Stimulated activated CD8-positive, alpha-beta memory T cell treated with anti-CD3 and anti-CD28 coated beads, Interleukin-15, amount 100 ng/mL, for 48 hours (primary cell): ENCODE measurements at places on chromosomes 1 and 21.
A peak's percentile ranks its signal among the peaks of the same experiment; 100 is the strongest.

DNA sequence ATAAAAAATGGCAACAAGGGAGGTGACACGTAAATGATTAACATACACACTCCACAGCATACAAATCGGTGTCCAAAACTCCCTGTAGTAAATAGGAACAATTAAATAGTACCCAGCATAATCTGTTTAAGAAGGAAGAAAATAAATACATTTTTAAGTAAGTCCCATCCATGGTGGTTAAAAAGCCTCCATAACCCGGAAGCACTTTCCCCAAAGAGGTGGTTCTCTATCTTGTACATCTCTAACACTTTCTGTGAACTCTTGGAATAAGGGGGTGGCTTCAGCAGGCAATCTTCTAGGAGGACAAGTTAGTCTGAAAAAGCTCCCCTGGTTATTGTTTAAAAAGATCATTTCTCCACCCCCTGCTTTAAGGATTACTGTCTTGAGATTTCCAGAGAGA, 76.9 kb downstream of the PTPN14 start:
- DNase-seq = no peak

DNA sequence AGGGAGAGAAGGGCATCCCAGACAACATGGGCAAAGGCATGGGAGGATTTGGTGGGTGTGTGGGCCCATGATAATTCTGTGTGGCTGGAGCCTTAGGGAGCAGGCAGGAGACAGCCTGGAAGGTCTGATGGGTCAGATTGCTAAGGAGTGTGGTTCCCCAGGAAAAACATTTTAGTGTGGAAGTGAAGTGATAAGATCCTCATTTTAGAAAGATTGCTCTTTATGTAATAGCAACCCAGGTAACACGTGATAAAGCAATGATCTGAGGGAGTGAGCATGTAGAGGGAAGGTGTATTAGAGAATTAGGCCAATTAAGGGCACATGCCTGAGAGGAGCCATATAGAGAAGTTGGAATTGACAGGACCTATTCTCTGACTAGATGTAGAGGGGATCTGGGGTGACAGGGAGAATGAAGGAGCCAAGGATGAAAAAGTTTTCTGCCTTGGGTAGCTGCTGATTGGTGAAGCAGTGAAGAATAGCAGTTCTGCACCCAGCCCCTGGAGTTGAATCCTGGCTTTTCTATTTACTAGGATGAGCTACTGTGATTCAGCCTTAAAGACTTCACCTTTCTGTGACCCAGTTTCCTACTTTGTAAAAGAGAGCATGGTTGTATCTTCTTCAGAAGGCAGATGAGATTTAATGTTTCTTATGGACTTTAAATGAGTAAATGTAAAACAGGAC, 18.7 kb upstream of the SLAMF6 start:
- no peak for DNase-seq

- no peak for DNase-seq
These were observed 871 bp downstream of the TUFT1 start for GRCh38 chr1:151540982-151541377.

DNA sequence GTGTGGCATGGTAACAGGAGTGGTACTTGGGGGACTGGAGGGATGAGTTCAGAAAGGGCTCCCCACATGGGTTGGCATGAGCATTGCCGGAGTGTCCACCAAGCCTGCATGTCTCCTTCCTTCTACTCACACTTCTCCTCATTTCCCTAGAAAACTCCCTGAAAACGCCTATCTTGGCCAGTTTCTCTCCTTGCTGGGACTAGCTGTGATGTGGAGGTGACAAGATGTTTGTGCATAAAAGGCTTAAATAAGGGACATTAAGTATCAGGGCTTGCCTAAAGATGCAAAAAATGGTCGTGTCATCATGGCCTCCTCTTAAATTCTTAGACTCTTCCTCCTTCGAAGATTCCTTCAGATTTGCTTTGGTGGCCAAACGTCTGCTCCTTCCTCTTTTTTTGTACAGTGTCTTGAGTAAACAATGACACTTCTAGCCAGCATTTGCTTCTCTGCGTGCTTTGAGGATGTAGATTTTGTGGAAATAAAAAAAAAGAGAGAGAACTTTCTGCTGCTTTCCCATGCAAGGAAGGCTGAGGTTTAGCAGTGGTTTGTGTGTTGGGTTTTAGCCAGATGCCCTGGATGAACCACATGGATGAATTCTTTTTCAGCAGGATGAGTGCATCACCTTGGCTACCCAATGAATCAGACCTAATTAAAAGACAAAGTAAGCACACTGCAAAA, 239.1 kb upstream of the IRF2BP2 start:
- no peak for DNase-seq

GRCh38 chr21:45551316-45551715, 9.1 kb upstream of the SLC19A1 start:
- DNase-seq = no peak

DNA sequence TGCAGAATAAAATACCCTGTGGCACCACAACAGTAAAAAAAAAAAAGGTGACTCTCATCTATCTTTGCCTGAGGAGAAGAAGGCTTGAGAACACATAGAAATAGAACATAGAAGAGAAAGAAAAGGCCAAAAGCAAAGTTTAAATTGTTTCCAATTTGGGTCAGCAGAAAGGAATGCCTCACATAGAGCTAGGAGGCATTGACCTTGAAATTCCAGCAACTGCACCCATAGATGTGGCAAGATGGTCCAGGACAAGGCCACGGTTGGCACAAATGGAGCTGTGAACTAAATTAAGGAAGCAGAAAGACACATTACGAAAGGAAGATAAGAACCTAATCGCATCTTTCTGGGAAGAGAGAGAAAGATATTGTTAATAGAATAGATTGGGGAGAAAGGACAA, 588.3 kb downstream of the LMO4 start:
- no peak for DNase-seq

DNA sequence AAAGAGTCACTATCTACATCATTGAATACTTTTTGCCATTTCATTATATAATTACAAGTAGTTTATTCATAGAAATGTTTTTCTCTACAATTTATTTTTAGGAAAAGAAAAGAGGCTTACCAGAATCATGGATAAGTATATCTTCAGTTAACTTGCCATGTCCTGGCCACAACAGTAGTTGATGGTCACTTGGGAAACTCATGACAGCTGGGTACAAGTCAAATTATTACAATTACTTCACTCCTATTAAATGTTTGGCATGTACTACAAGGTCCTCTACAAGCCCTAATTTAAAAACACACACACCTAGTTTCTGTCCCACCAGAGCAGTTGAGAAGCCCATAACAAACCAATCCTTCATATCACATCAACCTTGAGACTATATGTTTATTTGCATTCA, 29.4 kb downstream of the PALMD start:
- DNase-seq = no peak

- no peak for DNase-seq
These were observed 172.6 kb downstream of the PLA2G4A start for GRCh38 chr1:187001198-187001889.

GRCh38 chr1:112504001-112504660, 4.6 kb upstream of the WNT2B start:
- no peak for DNase-seq

DNA sequence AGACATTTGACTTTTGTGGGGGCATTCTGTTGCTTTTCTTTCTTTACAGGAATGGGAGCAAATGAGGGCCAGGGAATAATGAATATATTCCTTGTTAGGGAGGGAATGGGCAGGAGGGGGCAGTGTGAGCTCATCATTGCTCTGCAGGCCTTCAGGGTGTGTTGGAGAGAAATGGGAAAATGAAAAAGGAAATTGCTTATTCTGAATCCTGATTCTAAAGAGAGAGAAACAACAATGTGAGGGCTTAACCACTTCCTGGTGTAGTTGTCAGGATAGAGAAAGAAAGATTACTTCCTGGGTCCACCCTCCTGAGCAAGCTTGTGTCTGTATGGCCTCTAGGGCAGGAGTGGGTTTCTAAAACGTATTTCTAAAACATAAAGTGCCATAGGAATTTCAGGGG, 28.3 kb downstream of the VANGL2 start:
- no peak for DNase-seq

DNA sequence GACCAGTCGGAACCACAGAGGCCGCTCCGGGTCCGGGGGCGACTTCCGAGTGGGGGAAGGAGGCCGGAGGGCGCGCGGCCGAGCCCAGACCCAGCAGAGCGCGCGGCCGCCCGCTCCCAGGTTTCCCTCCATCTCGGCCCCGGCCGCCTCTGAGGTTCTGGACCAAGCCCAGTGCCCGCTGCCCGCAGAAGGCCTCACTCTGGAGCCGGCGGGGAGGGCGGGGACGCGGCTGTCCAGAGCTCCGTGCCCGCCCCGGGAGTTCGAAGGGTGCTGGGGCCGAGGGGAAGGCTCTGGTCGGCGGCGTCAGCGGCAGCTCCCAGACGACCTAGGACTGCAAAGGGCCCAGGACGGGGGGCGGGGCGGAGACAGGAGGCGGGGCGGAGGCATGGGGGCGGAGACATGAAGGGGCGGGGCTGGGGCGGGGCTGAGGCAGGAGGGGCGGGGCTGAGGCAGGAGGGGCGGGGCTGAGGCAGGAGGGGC, 48.0 kb upstream of the SLC19A1 start:
- peak; percentile 53 for DNase-seq

GRCh38 chr1:226563666-226564065, 15.1 kb downstream of the STUM start:
- no peak for DNase-seq

DNA sequence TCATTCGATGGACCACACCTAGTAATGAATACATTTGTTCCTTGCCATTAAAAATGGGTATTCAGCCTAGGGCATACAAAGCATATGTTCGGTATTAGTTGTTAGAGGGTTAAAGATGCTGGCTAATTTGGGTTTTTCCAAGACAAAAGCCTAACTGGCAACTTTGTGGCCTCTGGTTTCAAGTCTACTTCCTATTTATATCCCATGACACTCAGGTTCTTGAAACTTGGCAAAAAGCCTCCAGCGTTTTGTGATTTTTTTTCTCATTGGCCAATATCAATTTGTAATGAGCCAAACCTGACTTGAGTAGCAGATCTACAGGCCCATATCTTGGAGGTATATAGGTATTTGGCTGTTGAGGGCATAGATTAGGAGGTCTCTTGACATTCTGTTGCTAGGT, 75.3 kb downstream of the C1orf21 start:
- no peak for DNase-seq

DNA sequence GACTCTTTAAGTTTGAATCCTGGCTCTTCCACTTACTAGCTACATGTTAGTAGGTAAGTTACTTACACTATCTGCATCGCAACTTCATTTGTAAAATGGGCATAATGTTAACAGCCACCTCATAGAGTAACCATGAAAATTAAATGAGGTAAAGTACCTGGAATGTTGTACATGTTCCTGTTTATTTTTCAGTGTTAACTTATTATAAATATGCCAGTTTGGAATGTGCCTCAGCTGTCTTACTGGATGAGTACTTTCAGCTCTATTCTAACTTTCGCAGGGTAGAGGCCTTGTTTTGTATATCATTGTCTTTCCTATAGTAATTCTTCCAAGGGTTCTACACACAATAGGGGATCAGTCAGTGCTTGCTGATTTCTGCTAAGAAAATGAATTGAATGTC, 167.4 kb downstream of the DUSP10 start:
- no peak for DNase-seq

- DNase-seq = no peak
These were observed 166.0 kb downstream of the EDEM3 start for GRCh38 chr1:184588701-184589100.
